ENCODE measurements at places on chromosomes 11 and 22.
A peak's percentile ranks its signal among the peaks of the same experiment; 100 is the strongest.

GRCh38 chr11:112318184-112318591, 57.5 kb upstream of the PLET1 start:
- DNase-seq, result no peak

GRCh38 chr22:39462443-39463221, 5.8 kb downstream of the MGAT3 start:
- no peak for DNase-seq

GRCh38 chr22:40477683-40478337, 107.4 kb downstream of the SGSM3 start:
- DNase-seq, result no peak

DNA sequence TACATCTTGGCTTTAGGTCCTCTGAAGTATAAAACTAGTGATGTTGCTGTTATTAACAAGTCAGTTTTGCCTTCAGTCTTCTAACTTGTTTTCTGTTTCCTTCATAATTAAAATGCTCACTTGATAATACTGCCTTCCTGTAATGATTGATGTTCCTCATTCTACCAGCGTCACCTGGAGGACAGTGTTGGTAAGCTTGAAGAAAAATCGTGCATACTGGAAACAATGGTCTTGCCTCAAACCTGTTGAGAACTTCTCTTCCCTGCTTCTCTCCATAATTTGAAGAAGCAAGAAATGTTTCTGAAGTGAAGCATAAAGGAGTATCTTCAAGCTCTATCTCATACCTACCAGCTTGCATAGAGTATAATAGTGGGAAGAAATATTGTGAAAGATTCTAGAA, 3.0 kb downstream of the YWHAH start:
- DNase-seq, result no peak

GRCh38 chr11:130115218-130115617, 44.4 kb upstream of the ST14 start:
- DNase-seq, result no peak

DNA sequence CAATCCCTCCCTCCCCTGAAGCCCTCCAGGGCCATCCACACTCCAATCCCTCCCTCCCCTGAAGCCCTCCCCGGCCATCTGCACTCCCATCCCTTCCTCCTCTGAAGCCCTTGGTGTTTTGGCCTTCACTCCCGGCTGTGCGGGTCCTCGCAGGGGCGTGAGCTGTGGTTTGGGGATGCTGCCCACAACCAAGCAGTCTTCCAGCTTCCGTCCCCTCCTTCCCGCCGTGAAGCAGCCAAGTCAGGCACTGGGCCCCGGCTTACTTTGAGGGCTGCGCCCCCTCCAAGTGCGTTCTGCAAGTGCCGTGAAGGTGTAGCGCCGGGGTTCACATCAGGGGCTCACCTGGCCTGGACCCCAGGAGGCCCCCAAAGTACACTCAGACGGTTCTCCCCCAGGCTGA, 335.9 kb downstream of the BRD1 start:
- no peak for DNase-seq

GRCh38 chr11:911890-912219, 1.2 kb upstream of the CHID1 start:
- no peak for DNase-seq

DNA sequence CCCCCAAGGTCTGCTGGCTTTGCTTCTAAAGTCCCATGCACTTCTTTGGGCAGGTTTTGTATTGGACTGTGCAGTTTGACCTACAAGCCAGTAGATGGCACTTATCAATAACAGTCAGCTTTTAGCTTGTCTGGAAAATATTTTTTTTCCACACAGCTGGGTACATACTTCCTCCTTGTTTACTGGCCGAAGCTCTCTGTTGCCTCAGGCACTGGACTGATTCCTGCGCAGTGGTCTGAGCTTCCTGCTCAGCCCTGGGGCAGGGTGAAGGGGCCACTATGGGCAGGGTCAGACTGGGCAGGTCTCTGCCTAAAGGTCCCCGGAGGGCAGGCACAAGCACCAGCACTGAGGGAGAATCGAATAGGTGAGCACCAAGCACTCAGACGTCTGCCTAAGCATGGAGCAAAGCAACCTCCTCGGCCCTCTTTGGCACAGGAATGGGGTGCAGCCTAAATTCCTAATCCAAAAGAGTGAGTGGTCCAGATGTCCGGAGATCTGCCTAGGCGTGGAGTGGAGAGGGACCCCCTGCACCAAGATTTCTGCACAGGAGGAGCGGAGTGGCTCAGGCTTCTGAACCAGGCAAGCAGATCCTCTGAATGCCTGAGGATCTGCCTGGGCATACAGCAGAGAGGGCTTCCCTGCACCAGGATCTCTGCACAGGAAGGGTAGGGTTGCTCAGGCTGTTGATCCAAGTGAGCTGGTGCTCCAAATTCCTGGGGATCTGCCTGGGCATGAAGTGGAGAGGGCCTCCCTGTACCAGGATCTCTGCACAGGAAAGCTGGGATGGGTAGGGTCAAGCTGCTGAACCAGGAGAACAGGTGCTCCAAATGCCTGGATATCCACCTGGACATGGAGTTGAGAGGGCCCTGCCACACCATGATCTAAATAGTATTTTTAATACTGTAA, 105.9 kb upstream of the C11orf58 start:
- DNase-seq, result no peak

GRCh38 chr22:42353883-42354727, 78.1 kb downstream of the NFAM1 start:
- no peak for DNase-seq

- peak; percentile 48 for DNase-seq
Observed at GRCh38 chr11:77191823-77192495, 63.9 kb downstream of the MYO7A start.

DNA sequence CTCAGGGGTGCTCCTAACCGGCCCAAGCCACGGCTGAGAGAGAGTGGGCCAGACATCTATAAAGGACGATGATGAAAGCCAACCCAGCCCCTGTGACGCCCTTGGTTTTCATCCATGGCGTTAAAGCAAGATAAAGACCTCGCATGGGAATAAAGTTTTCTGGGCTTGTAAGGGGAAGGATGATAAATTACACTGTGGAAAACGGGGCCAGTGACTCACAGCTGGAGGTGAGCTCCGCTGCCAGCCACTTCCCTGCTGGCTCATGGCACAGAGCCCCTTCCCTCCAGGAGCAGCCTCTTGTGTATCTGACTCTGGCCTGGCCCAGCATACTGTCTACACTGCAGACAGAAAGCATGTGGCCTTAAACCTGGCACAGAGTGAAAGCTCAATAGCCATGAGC, 503.2 kb upstream of the B3GAT1 start:
- DNase-seq, result no peak

DNA sequence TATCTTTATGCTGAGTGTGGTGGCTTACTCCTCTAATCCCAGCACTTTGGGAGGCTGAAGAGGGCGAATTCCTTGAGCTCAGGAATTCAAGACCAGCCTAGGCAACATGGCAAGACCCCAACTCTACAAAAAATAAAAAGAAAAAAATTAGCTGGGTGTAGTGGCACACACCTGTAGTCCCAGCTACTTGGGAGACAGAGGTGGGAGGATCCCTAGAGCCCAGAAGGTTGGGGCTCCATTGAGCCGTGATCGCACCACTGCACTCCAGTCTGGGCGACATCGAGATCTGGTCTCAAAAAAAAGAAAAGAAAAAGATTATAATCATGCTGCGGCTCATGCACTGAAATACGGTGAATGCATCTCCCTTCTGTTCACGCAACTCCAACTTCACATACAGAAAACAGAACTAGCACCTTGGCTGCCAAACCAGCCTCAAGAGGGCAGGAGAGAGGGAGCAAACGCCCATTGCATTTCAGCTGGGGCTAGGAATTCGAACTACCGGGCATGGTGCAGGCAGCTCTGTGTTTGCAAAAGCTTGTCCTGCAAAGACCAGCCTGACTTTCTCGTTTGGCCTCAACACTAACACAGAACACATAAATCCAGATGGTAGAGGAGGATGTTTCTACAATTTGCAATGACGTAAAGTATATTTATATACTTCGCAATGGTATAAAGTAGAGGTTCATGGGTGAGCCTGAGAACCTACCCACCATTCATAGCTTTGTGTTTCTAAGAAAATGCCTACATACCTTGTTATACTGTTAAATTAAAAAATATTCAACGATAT, 6.3 kb upstream of the SYNGR1 start:
- DNase-seq, result no peak

GRCh38 chr22:27626675-27627443, 174.7 kb downstream of the MN1 start:
- no peak for DNase-seq

GRCh38 chr11:35250621-35251020, 111.7 kb downstream of the CD44 start:
- DNase-seq, result no peak

- DNase-seq, result no peak
Observed at GRCh38 chr11:69137151-69137844, 18.4 kb upstream of the SMIM38 start.

DNA sequence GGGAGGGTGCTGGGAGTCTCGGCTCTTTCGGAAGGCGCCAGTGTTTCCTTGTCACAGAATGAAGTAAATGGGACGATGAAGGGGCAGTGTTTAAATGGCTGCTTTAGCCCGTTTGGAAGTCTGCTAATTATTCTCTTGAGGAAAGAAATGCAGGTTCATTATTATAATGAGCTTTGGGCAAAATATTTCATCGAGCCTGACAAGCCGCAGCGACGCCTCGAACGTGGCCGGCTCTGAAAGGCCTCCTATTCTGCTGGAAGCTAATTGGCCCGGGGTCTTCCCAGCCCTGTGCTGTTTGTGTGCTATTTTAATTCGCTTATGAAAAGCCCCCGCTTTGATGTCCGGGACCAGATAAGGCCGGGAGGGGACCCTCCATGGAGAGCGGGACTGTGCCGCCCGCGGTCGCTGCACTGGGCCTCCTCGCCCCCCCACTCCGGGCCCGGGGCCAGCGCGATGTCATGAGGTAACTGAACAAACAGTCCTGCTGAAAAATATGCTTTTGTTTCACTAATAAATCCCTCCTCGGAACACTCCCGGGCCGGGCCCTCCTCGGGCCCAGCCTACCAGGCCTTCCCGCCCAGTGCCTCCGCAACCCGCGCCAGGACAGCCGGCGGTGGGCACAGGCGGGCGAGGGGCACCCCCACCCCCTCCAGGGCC, 78.4 kb downstream of the CDKN1C start:
- no peak for DNase-seq

DNA sequence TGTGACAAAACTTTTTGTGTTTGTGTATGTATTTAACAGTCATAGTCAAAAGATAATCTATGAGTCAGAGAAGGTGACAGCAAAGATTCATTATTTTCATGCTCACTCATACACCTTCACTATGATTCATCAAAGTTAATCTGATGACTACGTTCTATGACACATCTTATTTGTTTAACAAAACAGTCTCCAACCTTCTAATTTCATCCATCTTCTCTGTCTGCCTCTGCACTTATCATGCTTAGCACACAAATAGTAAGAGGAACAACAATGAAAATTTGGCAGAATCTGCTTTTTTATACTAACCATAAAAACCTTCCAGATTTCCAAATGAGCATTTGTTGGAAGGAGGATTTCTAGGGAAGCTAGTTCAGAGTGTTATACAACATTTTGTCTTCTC, 568.9 kb downstream of the LUZP2 start:
- no peak for DNase-seq
